ENCODE measurements at places on chromosomes 6 and 20.

GRCh38 chr6:130381459-130382380 lies 15.9 kb downstream of the TMEM200A start:
- no peak for DNase-seq

DNA sequence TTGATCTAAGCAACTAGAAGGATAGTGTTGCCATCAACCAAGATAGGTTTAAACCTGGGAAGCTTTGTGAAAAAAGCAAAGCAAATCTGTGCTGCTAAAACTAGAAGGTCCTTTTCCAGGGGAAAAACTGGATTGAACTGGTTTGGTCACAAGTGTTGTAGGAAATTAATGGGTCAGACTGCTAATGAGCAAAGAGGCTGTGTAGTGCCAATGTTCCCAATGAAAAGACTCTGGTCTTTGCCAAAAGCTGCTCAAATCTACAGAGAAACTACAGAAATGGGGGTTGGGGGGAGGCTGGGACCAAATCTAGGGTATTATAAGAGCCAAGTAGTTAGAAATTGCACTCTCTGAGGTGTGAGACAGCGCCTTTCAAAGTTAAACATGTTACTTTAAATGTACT lies 85.0 kb downstream of the PLCG1 start:
- DNase-seq = no peak

DNA sequence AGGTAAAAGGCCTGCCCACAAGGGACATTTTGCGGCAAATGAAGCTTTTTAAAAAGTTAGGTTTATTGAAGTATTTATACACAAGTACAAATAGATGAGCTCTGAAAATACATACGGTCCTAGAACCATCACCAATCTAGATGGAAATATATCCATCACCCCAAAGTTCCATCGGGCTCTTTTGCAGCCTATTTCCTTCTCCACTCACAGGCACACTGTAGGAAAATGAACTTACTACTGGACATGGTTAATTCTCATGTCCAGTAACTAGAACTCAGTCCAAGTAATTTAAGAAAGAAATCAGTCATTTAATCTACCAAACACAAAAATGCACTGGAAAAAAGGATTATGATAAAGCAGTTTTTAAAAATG lies 6.2 kb downstream of the PCNA start:
- no peak for DNase-seq

DNA sequence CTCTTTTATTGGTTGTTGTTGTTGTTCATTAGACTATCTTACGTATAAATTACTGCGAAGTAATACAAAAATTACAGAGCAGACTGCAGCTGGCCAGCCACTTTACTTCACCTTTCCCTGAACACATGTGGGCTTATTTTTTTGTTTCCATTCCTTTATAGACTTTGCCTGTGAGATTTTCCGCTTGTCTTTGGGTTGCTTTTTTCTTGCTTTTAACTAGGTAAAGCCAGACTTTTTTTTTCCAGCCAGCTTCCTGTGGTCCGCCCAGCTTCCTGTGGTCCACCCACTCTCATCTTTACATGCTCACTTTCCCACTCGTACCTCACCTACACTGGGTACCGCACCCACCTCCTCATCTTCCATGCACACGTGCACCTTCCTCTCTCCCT lies 79.0 kb downstream of the IPCEF1 start:
- no peak for DNase-seq

DNA sequence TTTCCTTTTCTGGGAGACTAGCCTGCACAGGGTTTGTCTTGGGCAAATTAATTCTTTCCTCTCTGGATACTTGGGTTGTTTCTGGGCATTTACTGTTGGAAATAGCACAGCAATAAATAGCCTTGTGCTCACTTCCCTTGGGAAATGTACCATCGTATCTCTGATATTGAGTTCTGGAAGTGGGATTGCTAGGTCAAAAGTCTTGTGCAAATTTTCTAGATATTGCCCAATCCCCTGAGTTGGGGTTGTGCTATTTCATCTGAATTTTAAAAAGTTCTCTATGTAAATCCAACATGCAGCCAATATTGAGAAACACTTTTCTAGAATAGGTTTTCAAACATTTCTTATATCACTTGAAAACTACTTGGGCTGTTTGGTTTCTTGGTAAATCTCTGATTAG lies 64.0 kb upstream of the ELOVL5 start:
- no peak for DNase-seq

DNA sequence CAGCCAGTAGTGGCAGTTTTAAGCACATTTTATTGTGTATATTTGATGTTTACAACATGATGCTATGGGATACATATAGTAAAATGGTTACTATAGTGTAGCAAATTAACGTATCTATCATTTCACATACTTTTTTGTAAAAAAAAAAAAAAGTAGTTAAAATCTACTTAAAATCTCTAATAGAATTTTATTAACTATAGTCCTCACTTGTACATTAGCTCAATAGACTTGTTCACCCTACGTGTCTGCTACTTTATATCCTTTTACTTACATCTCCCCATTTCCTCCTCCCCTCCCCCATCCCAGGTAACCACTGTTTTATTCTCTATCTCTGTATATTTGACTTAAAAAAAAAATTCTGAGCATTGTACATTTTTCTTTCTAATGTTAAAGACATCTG lies 23.0 kb downstream of the GTPBP2 start:
- no peak for DNase-seq

DNA sequence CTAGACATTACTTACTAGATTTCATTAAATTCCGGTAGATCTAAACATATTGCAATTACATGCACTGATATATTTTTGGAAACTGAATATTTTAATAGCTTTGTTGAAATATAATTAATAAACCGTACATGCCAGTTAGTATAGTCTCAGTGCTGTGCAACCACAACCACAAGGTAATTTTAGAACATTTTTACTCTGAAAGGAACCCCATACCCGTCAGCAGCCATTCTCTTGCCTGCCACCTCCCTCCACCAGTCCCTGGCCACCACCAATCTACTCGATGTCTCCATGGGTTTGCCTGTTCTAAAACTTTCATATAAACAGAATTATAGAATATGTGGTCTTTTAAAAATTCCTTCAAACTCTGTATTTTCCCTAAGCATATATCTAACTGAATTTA lies 293.9 kb downstream of the THBS2 start:
- DNase-seq = no peak

GRCh38 chr6:54291146-54291545 lies 17.1 kb upstream of the TINAG start:
- no peak for DNase-seq

- no peak for DNase-seq
Observed at GRCh38 chr20:41373931-41374920, 7.6 kb upstream of the EMILIN3 start.

- DNase-seq = no peak
Observed at GRCh38 chr6:155248008-155249001, 15.5 kb upstream of the CLDN20 start.

GRCh38 chr20:63848003-63848911 lies 13.0 kb upstream of the ABHD16B start:
- DNase-seq = no peak

DNA sequence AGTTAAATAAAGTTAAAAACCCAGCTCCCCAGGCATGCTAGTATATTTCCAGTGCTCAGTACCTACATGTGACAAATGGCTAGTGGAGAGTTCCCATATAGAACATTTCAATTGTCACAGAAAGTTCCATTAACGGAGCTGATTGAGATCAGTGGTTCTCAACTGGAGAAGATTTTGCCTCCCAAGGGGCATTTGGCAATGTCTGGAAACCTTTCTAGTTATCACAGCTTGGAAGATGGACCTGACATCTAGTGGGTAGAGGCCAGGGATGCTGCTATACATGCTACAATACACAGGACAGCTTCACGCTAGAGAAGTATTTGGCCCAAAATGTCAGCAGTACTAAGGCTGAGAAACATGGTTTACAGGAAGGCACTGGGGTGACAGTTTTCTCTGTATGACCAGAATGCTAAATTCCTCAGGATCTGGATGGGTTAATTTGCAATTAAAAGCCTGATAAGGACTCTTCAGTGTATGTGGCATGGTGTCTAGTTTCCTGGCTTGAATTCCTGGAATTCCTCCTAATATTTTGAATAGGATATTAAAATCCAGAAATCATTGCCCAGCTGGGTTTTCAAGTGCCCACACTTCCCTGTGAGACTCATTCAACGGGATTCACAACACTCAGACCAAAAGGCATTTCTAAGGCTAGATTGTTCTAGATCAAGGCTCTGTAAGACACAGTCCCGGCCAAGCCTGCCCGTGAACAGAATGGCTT lies 84.7 kb upstream of the SALL4 start:
- no peak for DNase-seq
